Ovary (tissue), 10 donors: ENCODE measurements at places on chromosomes 5 and 9. TPM values are rescaled to one million over a fixed set of nuclear protein-coding genes. Genes with fewer than 3 reads are reported as not detected.

DNA sequence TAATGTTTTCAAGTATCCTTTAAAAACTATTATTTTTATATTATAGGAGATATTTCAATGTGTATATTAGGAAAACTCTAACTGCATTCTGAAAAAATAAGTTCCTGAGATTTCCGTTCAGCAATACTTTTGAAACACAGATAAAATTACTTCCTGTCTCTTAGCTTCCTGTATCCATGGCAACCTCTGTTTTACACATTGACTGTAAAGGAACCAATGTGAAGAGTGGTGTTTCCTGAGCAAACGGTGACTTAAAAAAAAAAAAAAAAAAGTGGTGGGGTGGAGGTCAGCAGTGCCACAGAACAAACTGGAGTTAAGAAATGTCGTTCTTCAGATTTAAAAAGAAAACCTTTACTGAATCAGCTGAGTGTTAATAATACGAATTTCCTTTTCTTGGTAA, at the start of gene LRRC70:
Gene LRRC70 (plus strand): TSS at position 280 of the 400 bp plus-strand sequence. CDS start 620 bp downstream, outside the sequence.
- H3K36me3 ChIP-seq: no peaks in the 10 kb centered on the region
- H3K4me1 ChIP-seq: no peaks in the 10 kb centered on the region
- H3K4me3 ChIP-seq: no peak within 1 kb of the TSS
- no peaks in the 10 kb centered on the region for H3K27me3 ChIP-seq
- no peak for DNase-seq

DNA sequence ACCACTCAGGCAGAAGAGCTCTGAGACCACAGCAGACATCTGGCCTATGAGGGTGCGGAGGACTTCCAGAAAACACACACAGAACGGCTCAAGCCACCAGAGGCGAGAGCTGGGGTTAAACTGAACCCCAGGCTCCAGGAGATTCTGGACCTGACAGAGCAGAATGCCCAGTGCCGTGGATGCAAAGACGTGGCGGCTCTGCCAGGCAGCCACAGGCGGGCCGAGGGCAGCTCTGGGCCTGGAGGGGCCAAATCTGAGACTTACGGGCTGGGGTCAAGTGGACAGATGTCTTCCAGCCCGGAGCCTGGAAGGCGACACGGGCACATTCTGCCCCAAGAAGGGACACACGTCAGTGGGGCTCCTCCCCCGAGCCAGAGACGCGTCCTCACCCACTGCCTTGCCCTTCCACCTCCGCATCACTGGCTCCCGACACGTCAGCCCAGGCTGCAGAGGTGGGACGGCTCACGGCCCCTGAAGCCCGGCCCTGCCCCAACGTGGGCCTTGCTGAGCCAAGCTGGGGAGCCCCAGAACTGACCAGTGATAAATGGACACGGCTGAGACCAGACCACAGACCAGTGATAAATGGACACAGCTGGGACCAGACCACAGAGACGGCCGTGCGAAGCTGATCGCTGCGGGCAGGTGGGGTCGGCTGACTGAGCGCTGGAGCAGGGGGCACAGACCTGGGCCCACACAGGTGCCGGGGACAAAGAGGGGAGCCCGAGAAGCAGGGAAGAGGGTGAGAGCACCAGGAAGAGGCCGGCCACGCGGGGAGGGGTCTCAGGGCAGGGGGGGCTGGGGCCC, 40.9 kb upstream of the NSMF start:
- no peaks in the 10 kb centered on the region for H3K36me3 ChIP-seq
- H3K27ac ChIP-seq: no peak overlapping the region
- no peak overlapping the region for H3K4me3 ChIP-seq
- no peaks in the 10 kb centered on the region for H3K27me3 ChIP-seq
- no peak for DNase-seq

- no peaks in the 10 kb centered on the region for H3K36me3 ChIP-seq
- no peak for DNase-seq
- no peak overlapping the region for H3K27ac ChIP-seq
- peaks cover 3% of the 10 kb centered on the region for H3K4me1 ChIP-seq
- H3K27me3 ChIP-seq: no peaks in the 10 kb centered on the region
Observed at GRCh38 chr9:81874931-81875330, 53.3 kb upstream of the SPATA31D4 start.

DNA sequence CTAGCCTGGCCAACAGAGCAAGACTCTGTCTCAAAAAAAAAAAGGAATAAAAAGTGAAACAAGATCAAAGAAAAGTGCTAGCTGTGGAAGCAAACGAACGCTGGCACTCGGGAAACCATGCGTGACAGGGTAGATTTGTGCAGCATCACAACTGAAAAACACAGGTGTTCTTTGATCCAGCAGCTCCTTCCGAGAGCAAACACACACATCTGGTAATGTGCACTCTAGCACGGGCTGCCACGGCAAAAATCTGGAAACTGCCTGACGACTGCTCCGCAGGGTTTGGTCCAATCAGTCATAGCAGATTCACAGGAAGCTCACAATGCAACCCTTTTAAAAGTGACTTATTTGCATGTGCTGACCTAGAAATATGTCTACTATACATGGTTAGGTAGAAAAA, 80.0 kb downstream of the SYK start:
- H3K36me3 ChIP-seq: no peaks in the 10 kb centered on the region
- DNase-seq: no peak
- no peak overlapping the region for H3K4me3 ChIP-seq
- H3K27ac ChIP-seq: no peak overlapping the region
- H3K4me1 ChIP-seq: no peaks in the 10 kb centered on the region

Gene CORO2A
- total RNA-seq: 0.25 TPM

DNA sequence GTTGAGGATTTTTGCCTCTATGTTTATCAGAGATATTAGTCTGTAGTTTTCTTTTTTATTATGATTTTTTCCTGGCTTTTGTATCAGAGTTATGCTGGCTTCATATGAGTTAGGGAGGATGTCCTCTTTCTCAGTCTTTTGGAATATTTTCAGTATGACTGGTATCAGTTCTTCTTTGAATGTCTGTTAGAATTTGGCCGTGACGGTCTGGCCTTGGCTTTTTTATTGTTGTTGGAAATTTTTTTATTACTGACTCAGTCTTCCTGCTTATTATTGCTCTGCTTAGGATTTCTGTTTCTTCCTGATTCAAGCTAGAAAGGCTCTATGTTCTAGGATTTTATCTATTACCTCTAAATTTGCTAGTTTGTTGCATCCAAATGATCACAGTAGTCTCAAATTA, 421.9 kb downstream of the CDH10 start:
- no peaks in the 10 kb centered on the region for H3K36me3 ChIP-seq
- no peak overlapping the region for H3K27ac ChIP-seq
- no peak for DNase-seq

DNA sequence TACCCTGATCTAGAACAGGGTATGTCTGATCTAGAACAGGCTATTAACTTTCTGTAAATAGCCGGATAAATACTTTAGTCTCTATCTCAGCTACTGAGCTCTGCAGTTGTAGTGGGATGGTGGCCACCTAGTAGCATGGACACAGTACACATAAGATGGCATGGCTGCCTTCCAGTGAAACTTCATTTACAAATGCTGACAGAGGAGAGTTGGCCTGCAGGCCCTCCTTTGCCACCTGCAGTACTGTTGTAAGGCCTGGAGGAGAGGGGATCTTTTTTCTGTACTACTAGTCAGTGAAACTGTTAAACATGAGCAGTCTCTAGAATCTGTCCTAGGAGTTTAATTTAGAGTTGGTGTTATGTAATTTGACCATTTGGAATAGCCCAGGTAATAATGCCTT, 86.0 kb downstream of the TRIO start:
- no peak overlapping the region for H3K27ac ChIP-seq
- H3K4me1 ChIP-seq: peaks cover 6% of the 10 kb centered on the region
- H3K27me3 ChIP-seq: no peaks in the 10 kb centered on the region
- H3K4me3 ChIP-seq: no peak overlapping the region
- no peaks in the 10 kb centered on the region for H3K36me3 ChIP-seq

GRCh38 chr5:142432961-142433360, 108.1 kb upstream of the SPRY4 start:
- H3K4me1 ChIP-seq: no peaks in the 10 kb centered on the region
- no peaks in the 10 kb centered on the region for H3K36me3 ChIP-seq
- H3K27ac ChIP-seq: no peak overlapping the region
- no peak overlapping the region for H3K4me3 ChIP-seq

DNA sequence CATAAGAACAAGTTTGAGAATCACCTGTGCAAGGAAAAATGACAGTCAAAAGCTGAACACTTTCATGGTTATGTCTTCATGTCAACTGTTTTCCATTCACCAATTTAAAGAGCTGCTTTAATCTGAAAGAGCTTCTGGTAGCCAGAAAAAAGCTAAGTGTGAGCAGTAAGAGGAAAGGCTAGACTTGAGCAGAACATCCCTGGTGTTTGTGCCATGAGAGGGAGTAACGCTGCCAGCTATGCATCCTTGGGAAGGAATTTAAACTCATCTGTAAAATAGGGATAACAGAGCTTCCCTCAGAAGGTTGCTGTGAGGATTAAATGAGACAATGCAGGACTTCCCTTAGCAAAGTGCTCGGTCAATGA, 193.7 kb downstream of the MAPKAP1 start:
- no peak overlapping the region for H3K27ac ChIP-seq
- no peaks in the 10 kb centered on the region for H3K27me3 ChIP-seq

Gene OBP2B
- 0.77 TPM for total RNA-seq

- no peaks in the 10 kb centered on the region for H3K4me1 ChIP-seq
- no peaks in the 10 kb centered on the region for H3K36me3 ChIP-seq
- H3K27ac ChIP-seq: no peak overlapping the region
- no peak for DNase-seq
- no peak overlapping the region for H3K4me3 ChIP-seq
Observed at GRCh38 chr9:30507166-30507565, 1877.3 kb upstream of the ACO1 start.

Gene CER1
- not detected for total RNA-seq

Gene PCDHGA6
- total RNA-seq: 7.4 TPM

GRCh38 chr9:128149951-128150593, 819 bp downstream of the LCN2 start:
- H3K4me1 ChIP-seq: no peaks in the 10 kb centered on the region
- H3K4me3 ChIP-seq: no peak overlapping the region
- no peak for DNase-seq
- H3K27ac ChIP-seq: no peak overlapping the region
- H3K27me3 ChIP-seq: no peaks in the 10 kb centered on the region
- H3K36me3 ChIP-seq: no peaks in the 10 kb centered on the region

GRCh38 chr5:33761139-33761538, 130.7 kb downstream of the ADAMTS12 start:
- H3K27me3 ChIP-seq: no peaks in the 10 kb centered on the region
- H3K4me1 ChIP-seq: no peaks in the 10 kb centered on the region
- no peak overlapping the region for H3K4me3 ChIP-seq
- no peak for DNase-seq

DNA sequence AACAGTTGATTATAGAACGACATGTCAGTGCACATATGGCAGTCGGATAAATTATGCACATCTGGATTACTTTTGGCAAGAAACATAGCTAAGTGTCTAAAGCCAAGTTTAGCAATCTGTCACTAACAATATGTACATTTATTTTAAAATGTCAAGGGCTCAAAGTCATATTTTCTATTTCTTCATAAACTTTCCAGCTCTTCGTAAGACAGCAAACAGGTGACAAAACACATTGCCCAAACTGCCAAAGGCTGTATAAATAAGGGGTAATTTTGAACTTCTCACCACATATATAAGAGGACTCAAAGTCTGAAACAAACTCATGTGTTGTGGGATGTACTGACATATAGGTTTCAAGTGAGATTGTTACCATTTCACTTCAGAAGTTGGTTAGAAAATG, 237.2 kb downstream of the ARL15 start:
- H3K27ac ChIP-seq: no peak overlapping the region
- no peaks in the 10 kb centered on the region for H3K27me3 ChIP-seq
- no peak overlapping the region for H3K4me3 ChIP-seq
- no peaks in the 10 kb centered on the region for H3K4me1 ChIP-seq

Gene OR1Q1
- total RNA-seq: not detected

DNA sequence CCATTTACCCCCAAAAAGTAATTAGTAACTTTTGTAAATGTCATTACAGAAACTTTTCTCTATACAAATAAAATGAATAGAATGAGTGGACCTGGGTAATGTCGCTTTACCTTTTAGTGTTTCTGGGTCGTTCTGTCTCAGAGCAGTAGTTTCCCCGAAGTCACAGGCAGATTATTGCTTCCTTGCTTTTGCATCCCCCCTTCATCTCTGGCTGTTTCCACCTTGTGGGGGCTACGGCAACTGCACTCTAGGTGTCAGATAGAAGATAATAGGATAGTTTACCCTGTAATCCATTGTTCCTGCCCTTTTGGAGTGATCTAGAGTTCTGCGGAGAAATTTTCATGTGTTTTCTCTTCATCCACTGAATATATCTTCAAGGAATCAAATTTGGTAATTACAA, 68.7 kb downstream of the PRR16 start:
- no peak for DNase-seq
- no peaks in the 10 kb centered on the region for H3K27me3 ChIP-seq
- H3K4me3 ChIP-seq: no peak overlapping the region
- H3K4me1 ChIP-seq: peaks cover 1% of the 10 kb centered on the region
- no peaks in the 10 kb centered on the region for H3K36me3 ChIP-seq

- H3K27ac ChIP-seq: no peak overlapping the region
- DNase-seq: peak; percentile 41
- H3K4me3 ChIP-seq: no peak overlapping the region
- no peaks in the 10 kb centered on the region for H3K36me3 ChIP-seq
Observed at GRCh38 chr5:80246995-80247729, 8.7 kb downstream of the SERINC5 start.

Gene ADRA1B
- total RNA-seq: 7.7 TPM

- no peak overlapping the region for H3K27ac ChIP-seq
- H3K4me3 ChIP-seq: no peak overlapping the region
Observed at GRCh38 chr9:32487981-32488380, 38.0 kb downstream of the RIGI start.

- H3K27me3 ChIP-seq: no peaks in the 10 kb centered on the region
- H3K36me3 ChIP-seq: no peaks in the 10 kb centered on the region
- H3K4me3 ChIP-seq: no peak overlapping the region
- H3K27ac ChIP-seq: no peak overlapping the region
- H3K4me1 ChIP-seq: no peaks in the 10 kb centered on the region
Observed at GRCh38 chr5:164119806-164120447, 614.5 kb downstream of the MAT2B start.

DNA sequence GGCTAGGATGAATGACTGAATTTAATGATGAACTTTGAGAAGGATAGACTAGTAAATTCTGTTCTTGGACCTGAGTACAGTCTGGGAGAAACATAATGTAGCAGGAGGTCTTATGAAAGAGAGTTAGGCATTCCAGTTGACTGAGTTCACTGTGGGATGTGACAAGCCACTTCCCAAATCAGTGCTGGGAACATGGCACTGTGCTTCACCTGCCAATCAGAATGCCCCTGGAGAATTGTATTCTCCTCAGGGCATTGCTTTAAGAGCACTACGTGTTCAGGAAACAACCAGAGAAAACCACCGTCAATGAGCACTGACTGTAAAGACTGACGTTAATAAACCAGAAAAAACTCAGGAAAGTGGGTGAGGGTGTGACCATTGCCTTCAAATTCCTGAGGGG, 1.2 kb downstream of the CCDC107 start:
- H3K27me3 ChIP-seq: no peaks in the 10 kb centered on the region
- no peak overlapping the region for H3K27ac ChIP-seq
- no peaks in the 10 kb centered on the region for H3K4me1 ChIP-seq
- H3K36me3 ChIP-seq: no peaks in the 10 kb centered on the region
